ENCODE measurements at places on chromosomes 6 and 20.

DNA sequence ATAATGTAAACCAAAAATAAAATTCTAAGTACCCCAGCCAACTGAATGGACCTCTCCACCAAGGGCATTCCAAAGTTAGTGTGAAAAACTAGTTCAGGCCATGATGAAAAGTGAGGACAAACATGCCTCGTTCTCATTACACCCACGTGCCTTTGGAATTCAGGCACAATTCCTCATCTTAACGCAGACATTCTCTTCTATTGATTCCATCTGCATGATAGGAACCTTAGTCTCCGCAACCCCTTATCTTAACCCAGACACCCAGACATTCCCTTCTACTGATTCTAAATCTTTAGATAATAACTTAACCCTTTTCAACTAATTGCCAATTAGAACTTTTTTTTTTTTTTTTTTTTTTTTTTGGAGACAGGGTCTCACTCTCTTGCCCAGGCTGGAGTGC, 7.6 kb upstream of the SERPINB6 start:
- DNase-seq: no peak

DNA sequence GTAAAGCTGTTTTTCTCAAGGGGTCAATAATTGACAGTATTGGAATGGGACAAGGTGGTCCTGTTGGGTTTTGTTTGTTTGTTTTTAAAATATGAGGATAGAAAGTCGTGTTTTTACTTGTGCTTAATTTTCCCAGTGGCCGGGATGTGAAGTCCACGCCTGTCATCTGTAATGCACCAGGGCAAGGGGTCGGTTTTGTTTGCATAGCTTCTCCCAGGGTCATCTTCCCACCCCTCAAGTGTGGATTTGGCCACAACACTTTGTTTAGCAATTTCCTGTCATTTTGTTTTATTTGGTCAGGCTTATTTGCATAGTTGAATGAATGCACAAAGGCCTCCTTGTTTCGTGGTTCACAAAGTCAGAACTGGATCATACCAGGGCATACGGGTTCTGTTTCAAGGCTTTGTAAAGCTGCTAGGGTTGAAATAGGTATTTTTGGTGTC, 29.8 kb downstream of the SYNJ2 start:
- no peak for DNase-seq

GRCh38 chr20:5482791-5483190, 166.0 kb upstream of the PROKR2 start:
- DNase-seq: peak; percentile 5

DNA sequence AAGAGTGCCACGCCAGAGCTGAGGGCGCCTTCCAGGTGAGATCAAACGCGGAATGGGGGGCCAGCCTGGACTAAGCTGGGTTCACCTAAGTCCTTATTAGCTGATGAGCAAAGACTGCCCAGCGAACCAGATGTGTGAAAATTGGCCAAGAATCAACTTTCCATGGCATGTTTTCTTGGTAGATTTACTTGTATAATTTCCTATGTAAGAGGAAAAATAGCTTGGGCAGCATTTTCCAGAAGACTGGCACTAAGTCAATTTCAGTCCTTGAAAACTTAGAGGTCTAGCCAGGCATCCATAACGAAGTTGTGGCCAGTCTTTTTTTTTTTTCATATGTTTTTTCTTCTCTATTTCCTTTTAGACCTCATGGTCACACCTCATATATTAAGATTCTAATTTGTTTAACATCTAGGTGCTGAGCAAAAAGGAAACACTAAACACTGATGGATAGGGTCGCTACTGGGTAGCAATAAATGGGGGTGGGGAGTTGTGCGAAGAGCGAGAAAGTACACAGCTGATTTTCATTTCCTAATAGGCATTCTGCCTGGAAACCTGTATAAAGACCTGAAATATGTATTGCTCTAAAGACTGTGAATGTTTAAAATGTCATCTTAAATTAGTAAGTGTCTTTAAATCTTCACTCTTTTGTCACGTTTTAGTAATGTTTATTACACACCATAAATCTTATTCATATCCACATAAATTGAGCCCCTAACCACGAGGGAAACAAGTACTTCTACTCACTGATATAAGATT, 188.8 kb downstream of the CD83 start:
- DNase-seq: peak; percentile 31

DNA sequence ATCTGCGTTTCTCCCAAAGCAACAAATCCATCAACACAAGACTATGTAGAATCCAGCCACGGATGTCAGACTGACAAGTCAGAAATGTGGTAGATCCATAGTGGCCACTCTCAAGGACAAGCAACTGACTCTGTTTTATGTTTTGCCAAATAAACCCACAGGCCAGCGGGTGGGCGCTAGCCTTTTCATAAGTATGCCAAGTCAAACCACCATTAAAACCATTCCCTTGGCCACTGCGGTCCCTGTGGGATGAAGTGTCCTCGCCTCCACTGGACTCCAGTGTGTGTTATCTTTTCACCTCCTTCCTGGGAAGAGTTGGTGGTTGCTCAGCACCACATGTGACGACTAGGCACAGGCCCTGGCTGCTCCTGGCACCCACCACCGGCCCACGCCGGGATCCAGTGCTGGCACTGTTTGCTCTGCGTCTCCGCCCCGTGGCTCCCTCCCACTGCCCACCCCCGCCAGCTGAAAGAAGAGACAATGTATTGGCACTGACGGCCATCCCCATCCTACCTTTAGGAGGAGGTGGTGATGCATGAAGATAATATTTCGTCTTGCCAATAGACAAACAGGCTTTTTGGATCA, 103.4 kb downstream of the FOXC1 start:
- DNase-seq: no peak

Data from fibroblast of upper back skin (primary cell).